Activated CD4-positive, alpha-beta T cell treated with anti-CD3 and anti-CD28 coated beads for 36 hours (primary cell): ENCODE measurements at places on chromosomes 12 and 14. TPM values are rescaled to one million over a fixed set of nuclear protein-coding genes. Genes with fewer than 3 reads are reported as not detected.

GRCh38 chr12:11669348-11669747, 19.9 kb downstream of the ETV6 start:
- DNase-seq = no peak

- DNase-seq = no peak
Measured at GRCh38 chr14:90836692-90837063, 20.4 kb upstream of the TTC7B start.

GRCh38 chr14:45906257-45906656, 653.3 kb upstream of the MIS18BP1 start:
- DNase-seq = no peak

Gene KRT7
- total RNA-seq = 3.4 TPM

- no peak for DNase-seq
Measured at GRCh38 chr12:103799857-103800771, 40.9 kb downstream of the NT5DC3 start.

Gene ANG
- 1.8 TPM for total RNA-seq

Gene CARMIL3
- total RNA-seq = 0.74 TPM

DNA sequence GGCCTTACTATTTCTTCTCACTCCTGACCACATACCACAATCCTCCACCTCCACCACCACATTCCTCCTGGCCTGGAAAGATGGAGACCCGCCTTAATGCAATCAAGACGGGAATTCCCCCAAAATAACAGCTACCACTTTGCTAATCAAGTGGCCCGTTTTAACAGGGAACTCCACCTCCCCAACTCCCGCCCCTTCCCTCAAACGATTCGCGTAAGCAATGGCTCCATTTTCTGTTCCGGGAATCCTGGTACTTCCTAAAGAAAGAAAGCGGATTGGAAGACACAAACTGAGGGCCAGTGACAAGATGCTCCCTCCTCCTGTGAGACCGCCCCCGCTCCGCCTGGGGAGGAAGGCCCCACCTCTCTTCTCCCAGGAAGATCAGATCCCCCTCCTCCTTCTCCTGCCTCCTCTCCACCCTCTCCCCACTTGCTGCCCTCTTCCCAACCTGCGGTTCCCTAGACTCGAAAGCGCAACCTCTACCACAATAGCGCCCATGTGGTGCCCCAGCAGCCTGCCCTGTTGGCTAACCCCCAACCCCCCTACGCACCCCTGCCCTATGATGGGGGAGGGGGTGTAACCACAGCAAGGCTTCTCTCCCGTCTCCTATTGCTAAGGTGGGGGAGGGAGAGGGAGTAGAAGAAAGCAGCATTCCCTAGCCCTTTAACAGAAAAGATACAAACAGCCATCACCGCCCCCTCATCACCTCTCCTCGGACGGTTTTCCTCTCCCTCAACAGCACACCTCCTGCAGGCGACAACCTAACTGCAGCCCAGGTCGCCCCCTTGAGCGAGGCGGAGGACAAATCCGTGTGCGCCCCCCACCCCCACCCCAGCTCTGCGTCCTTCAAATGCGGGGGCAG, 777 bp downstream of the ARF3 start:
- peak; percentile 58 for DNase-seq

GRCh38 chr12:106739318-106739717, 35.2 kb upstream of the RIC8B start:
- DNase-seq = no peak

DNA sequence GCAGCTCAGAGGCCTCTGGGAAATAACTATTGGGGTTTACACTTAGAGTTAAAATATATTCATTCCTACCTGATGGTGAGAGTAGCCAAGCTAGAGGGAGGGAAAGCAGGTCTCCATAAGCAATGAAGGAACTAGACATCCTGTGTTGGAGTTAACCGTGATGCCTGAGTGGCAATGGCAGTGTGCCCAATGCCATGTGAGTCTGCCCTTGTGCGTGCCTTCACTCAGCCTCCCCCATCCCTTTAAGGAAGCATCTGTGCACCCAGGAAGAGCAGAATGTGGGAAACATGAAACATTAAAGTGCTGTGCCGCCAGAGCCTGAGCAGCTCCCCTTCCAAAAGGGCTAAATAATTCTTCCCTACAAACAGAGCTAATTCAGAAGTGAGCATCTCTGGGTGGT, 76.3 kb downstream of the COX16 start:
- DNase-seq = no peak

Gene TMEM106C
- total RNA-seq = 159 TPM

DNA sequence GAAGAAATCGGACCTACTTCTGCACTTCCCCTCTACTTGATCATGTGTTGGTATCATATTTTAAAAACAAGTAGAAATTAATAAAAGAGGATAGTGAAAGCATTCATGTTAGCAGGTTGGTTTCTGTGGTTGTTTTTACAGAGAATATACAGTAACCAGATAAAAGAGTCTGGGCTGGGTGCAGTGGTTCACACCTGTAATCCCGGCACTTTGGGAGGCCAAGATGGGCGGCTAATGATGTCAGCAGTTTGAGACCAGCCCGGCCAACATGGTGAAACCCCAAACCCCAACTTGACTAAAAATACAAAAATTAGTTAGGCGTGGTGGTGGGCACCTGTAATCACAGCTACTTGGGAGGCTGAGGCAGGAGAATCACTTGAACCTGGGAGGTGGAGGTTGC, 55.9 kb downstream of the LRP6 start:
- peak; percentile 51 for DNase-seq

DNA sequence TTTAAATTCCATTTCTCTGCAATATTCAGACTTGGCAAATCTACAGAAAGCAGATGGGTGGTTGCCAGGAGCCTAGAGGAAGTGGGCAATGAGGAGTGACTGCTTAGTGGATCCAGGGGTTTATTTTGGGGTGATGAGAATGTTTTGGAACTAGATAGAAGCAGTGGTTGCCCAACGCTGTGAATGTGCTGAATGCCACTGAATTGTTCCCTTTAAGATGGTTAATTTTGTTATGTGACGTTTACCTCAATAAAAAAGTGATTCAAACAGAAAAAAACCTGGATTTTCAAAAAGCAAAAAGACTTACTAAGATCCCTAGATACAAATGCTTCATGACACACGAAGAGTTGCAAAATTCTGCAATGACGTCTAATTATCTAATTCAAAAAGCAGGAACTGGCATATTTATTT, 34.2 kb downstream of the DAO start:
- DNase-seq = no peak

GRCh38 chr14:61570549-61571290, 124.6 kb upstream of the HIF1A start:
- no peak for DNase-seq

Gene PLA2G1B
- 0.51 TPM for total RNA-seq
